ENCODE measurements at places on chromosomes 1 and 21. TPM values are rescaled to one million over a fixed set of nuclear protein-coding genes. Genes with fewer than 3 reads are reported as not detected.

- no peak for DNase-seq
Observed at GRCh38 chr1:55916481-55916880, 662.9 kb downstream of the PLPP3 start.

DNA sequence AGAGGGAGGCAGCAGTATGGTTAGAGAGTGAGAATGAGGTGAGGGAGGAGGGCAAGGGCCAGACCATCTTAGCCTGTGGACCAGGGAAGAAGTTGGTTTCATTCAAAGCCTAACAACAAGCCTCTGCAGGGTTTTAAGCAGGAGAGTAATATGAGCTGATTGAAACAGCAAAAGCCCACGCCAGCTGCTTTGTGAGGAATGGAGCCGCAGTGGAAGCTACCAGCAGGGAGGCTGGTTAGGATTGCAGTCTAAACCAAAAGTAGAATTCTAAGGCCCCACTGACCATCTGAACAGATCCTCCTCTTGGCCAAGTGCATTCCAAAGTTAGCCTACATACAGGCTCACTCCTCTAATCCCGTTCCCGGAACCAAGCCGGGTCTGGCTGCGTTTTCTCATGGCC lies 44.8 kb downstream of the OLFML3 start:
- no peak for DNase-seq

DNA sequence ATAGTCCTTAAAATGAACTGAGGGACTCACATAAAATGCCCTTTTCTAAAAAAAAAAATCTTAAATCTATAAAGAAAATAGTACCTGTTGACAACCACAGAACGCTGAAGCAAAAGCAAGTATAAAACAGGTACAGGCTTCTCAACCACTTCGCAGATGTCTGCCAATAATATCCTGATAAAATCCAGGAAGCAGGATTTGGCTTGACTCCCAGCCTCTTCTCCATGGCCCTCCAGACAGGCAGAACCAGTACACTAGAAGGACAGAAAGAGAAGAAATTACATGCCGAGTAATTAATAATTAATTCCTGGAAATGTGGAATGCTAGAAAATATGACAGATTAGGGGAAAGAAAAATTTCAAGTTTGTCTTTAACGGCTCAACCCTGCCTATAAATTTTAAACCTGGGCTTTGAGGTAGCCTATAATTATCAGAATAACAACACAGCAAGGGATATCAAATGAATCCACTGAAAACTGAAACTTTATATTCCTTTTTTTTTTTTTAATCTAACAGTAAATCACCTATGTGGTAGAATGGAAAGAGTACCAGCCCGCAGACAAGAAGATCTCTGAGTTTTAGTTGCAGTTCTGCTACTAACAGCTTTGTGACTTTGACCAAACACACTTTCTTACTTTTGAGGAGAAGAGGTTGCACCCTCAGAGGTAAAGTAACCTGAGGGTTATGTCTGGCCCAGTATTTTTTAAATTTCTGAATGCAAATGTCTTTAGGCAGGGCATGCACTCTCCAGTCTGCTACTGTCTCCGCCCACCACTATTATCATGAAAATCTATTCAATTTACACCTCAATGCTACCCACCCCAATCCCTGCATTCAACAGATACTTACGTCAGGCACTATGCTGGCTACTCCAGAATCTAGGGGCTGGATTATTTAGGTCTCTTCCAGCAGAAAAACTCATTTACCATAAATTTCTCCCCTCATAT lies 2.7 kb downstream of the KIAA0319L start:
- no peak for DNase-seq

Gene KIF26B
- total RNA-seq, result 14.7 TPM
